Posterior vena cava (tissue), 2 donors: ENCODE measurements at places on chromosomes 2 and 18.

DNA sequence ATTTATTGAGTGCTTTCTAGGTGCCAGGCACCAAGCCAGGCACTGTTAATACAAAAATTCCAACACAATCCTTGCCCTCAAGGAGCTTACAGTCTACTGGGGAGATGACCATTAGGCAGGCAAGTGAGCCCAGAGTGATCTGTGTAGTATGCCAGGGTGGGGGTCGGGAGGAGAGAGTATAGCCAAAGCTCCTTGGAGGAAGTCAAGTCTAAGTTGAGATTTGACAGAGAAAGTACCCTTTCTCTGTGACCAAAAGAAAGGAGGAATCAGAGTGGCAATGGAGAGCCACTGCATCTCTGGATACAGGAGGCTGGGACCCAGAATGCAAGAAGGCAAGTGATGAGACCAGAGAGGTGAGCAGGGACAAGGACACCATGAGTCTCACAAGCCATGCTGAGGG is 7.5 kb downstream of the ANKRD53 start:
- no peak for DNase-seq

DNA sequence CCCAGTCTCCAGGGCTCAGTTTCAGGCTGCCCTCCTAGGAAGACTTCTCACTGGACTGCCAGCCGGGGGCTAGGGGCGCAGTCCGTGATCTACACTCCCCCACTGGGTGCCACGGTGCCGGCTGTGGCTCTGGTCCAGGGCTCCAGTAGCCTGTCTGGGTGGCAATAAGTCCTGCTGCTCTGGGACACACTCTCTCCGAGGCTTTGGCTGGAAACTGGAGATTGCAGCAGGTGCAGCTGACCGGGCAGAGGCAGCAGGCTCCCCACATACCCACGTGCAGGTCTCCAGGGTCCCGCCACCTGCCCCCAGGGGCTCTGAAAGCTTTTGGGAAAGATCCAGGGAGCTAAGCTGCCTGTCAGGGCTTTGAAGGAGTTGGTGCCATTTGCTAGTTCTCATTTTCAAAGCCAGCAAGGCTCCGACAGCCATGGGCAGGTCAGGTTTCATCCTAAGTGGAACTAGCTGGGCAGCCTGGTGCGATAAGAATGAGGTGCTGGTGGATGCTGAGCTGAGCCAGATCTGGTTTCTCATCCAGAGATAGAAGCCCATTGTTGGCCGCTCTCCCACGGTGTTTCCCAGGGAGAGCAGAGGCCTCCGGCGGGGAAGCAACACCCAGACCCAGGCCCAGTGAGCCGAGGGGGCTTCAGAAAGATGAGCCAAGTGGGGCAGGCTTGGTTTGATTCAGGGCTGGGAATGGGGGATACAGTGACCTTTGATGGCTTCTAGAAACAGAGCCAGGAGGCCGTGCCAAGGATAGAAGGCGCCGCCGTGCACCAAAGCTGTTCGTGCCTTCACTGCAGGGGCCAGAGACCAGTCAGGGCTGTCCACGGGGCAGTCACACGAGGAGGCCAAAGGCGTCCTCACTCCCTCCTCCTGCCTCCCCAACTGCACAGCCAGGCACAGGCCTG is 141.7 kb upstream of the GPC1 start:
- DNase-seq, result no peak

GRCh38 chr2:109311771-109312170 is 182.8 kb downstream of the SH3RF3 start:
- DNase-seq, result no peak

- no peak for DNase-seq
Measured at GRCh38 chr2:176178038-176178756, 10.3 kb upstream of the HOXD1 start.

DNA sequence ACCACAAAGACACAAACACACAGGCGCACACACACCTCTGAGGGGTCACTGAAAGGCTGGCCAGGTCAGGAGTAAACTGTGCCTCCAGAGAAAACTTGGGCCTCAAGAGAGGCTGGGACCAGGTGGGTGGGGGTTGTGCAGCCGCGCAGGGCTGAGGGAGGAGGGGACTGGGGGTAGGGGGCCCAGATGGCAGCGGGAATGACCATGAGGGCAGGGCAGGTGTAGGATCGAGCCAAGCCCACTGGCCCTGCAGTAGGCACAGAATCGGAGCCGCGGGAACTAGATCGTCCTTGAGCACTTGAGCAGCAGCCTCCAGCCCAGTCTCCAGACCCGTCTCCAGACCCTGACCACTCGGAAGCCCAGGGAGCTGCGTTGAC is 36.8 kb downstream of the ANKMY1 start:
- peak; percentile 59 for DNase-seq

GRCh38 chr2:161578998-161579397 is 45.2 kb upstream of the SLC4A10 start:
- no peak for DNase-seq

- no peak for DNase-seq
Measured at GRCh38 chr2:205193836-205194228, 488.5 kb upstream of the NRP2 start.

- no peak for DNase-seq
Measured at GRCh38 chr18:8856769-8857393, 151.5 kb downstream of the MTCL1 start.

GRCh38 chr2:212073360-212073759 is 465.2 kb downstream of the ERBB4 start:
- DNase-seq, result no peak

- no peak for DNase-seq
Measured at GRCh38 chr2:41990688-41991087, 57.1 kb upstream of the PKDCC start.

- DNase-seq, result no peak
Measured at GRCh38 chr2:145595296-145595695, 1075.4 kb upstream of the ZEB2 start.

GRCh38 chr2:19902216-19902740 is 495 bp upstream of the TTC32 start:
- DNase-seq, result no peak

DNA sequence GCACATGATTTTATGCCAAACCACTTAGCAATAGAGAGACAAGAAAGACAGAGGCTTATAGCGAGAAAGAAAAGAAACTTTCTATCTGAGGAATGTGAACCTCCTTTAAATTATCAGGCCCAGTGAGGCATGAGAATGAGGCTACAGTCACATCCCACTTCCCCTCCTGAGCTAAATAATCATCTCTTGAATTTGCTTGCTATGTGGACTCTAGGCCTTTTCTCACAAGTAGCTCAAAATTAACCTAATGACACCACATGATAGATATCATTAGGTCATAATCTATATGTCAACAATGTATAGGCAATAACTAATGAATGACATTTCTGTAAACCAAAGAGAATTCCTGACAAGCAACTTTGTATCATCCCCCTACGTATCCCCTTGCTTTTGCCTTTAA is 301.5 kb upstream of the MGAT5 start:
- no peak for DNase-seq

- no peak for DNase-seq
Measured at GRCh38 chr2:67879586-67880290, 183.1 kb downstream of the C1D start.

DNA sequence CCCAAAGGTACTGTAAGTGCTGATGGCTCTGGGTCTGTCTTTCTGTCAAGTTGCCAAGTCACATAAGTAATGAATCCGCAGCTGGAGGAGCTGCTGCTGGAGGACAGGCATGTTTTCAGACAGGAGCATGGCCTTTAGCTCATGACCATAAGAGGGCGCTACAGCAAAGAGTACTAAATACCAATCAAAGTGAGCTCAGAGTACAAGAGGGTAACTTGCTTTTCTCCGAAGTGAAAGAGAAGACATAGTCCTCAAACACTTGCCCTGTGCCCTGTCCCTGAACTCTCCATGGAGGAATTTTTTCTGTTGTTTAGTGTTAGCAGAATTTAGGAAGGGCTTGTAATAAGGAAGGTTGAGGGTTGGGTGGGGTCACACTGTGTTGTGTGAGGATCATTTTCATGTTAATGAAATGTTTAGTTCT is 58.0 kb upstream of the EML6 start:
- DNase-seq, result no peak

DNA sequence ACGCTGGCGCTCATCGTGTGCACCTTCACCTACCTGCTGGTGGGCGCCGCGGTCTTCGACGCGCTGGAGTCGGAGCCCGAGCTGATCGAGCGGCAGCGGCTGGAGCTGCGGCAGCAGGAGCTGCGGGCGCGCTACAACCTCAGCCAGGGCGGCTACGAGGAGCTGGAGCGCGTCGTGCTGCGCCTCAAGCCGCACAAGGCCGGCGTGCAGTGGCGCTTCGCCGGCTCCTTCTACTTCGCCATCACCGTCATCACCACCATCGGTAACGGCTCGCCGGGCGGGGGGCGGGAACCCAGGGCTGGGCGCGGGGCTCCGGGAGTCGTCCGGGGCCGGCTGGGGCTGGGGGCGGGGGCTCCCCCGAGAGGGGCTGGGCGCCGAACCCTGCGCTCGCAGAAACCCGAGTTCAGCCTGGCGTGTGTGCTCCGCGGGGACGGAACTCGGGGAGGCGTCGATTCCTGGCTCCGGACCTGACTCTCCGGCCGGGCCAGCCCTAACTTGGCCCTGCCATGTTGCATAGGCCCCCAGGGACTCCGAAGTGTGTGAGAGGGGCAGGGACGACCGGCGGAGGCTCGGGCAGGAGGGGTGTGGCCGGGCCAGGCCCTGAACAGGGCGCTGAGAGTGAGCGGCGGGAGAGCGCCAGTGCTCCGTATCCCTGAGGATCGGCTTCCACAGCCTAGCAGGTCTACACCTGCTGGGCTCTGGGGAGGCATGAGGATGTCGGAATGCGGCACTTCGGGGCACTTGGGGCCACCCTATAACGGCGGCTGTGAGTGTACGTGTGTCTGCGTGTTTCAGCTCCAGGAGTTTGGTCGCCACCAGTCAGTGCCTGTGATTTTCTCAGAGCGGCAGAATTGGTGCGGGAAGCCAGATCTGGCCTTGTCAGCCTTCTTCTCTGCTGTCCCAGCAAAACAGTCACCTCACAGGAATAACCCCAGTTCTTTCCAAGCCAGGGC is 651 bp downstream of the KCNK3 start:
- no peak for DNase-seq

GRCh38 chr2:176699644-176700043 is 430.4 kb downstream of the MTX2 start:
- no peak for DNase-seq

- no peak for DNase-seq
Measured at GRCh38 chr2:174436351-174436750, 40.8 kb downstream of the SCRN3 start.

GRCh38 chr2:10568736-10569432 is 120.8 kb upstream of the ODC1 start:
- DNase-seq, result no peak

DNA sequence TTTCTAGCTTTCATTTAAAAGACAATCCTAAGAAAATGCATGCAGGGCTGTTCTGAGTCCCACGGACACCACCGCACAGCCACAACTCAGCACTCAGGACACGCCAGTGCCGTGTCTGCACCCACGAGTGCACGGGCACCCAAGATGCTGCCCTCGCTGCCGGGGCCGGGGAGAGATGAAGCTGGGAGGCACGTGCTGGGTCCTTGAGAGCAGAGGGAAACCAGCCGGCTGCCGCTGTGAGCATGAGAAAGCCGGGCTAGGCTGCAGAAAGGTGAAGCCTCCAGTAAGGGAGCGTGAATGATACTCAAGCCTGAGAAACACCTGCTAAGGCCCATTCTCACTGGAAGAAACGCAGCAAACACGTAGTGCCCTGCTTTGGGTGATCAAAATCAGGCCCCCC is 4.8 kb downstream of the COPS9 start:
- DNase-seq, result peak; percentile 62

DNA sequence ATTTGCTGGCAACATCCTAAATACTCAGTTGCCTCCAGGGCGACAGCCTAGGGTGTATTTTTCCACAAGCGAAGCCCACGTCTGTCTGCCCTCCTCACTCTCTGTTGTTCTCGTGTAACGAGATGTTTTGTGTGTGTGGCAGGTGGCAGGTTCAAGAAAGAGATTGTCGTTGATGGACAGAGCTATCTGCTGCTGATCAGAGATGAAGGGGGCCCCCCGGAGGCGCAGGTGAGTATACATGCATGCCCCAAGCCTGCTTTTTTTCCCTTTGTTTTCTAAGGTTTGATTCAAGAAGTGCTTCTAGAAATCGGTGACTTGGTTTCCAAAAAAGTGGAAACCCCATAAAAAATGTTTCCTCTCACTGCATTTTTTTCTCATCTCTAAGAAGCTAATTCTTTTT is 247.0 kb downstream of the AGAP1 start:
- no peak for DNase-seq

GRCh38 chr2:215880970-215881369 is 132.4 kb downstream of the MREG start:
- DNase-seq, result no peak

- DNase-seq, result no peak
Measured at GRCh38 chr2:108492364-108492763, 41.9 kb upstream of the LIMS1 start.

DNA sequence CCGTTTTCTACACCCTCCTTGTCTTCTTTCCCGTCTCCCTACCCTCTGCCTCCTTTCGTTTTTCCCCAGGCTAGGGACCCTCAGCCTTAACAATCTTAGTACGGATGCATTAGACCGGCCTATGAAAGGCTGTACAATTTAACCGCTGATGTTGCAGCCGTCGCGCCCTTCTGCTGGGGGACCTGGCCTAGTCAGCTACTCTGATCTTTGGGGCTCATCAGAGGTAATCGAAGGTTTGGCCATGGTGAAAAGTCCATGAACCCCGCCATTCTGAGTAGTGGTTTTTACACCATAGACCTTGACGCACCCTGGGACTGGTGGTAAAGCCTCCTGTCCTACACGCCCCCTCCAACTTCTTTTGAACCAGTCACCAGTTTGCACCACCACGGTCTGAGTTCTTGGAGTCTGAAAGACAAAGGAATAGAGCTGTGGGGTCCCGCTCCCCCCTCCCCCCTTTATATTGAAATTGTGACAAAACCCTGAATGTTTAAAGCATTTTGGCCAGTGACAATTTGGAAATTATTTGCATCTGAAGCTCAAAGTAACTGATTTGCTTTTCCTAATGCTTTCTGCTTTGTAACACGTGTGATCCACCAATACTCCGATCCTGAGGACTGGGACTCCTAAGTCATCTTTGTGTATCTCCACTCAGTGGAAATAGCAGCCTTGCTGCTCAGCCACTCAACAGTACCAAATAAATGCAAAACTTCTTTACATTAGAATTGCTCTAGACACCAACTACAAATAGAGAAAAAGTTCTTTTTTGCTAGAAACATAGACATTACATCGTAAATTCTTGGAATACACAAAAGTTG is 642 bp upstream of the SRSF7 start:
- no peak for DNase-seq

DNA sequence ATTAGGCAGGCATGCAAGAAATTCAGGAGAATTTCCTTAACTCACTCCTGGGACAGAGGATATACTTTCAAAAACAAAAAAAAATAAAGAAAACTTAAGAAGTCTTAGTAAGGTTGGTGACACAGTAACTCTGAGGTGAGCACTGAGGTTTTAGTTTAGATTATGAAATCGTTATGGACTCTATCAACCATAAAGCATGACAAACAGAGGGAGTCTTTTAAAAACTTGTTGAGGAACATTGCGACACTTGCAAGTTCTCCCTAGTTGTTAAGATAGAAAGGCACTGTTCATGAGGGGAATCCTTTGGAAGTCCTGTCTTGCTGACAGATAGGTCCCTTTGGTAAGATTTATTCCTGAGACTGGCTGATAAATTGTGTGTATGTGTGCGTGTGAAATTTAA is 194.3 kb upstream of the ERBB4 start:
- DNase-seq, result no peak
